ENCODE measurements at places on chromosomes 6 and 20. TPM values are rescaled to one million over a fixed set of nuclear protein-coding genes. Genes with fewer than 3 reads are reported as not detected.

LGSN gene
- not detected for total RNA-seq

SYNGAP1 gene
- total RNA-seq: 6.5 TPM

DNA sequence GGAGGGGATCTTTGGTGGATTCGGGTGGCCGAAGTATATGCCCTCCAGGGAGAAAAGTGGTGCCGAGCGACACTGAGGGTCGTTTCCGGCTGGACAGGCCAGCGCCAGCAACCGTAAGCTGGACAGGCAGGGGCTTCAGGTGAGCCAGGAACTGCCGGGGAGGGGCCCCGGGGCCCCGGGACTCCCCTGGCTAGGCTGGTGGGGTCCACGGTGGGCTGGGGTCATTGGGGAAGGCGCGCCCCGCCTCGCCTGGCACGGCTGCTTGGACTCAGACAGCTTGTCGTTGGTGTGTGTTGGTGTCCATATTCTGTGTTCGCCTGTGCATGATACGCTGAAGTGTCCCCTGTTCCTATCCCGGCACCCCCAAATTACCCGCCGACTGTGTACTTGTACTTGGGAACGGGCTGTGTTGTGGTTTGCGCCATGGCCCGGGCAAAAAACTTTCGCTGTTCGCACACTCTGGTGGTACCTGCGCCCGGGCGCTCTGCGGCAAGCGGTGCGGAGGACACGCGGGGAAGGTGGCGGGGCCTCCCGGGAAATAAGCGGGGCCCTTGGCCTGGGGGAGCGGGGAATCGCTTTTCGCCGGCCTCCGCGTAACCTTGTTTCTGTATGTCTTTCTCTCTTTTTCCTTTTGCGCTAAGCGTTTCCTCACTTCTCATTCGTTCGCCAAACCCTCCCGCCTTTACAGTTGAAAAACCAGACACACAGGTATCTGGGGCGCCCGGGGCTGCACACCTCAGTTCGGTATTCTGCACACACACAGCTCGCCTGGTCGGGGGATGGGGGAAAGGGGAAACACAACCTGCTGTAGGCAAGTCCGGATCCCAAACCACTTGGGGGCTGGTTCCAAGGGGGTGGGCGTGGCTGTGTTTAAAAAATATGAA is 3.2 kb downstream of the GNAS start:
- DNase-seq: no peak

GRCh38 chr6:29561606-29562181 is 2.2 kb upstream of the UBD start:
- DNase-seq: no peak

DNA sequence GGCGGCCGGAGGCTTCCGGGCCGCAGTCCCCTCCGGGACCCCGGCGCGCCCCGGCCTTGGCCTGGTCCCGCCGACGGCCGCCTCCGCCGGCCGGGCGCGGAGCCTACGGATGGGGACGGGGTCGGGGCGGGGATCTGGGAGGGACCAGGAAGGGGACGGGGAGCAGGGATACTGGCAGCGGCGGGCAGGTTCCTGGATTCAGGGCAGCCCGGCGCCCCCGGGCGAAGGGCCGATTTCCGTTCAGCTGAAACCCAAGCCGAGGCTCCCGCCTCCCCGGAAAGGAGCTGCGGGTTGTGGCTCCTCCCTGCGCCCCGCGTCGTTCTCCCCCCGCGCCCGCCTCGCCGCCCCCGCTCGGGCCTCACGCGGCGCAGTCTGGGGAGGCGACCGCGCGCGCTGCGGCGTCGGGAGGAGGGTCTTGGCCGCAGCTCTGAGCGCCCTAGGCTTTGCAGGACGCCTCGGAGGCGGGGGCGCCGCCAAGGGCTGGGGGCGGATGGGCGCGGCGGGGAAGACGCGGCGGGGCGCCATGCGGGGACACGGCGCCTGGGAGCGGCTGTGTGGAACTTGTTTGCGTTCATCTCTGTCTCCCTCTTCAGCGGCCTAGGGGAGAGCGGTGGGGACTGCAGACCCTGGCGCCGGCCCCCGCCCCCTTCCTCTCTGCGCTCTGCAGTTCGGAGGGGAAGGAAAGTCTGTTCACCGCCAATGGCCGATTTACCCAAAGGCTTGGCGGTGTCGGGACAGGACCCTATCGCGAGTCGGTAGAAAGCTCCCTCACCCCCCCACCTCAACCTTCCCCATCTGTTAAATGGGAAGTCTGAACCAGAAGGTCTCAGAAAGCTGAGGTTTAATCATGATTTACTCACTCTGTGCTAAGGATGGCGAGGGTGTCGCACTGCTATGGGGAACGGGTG is 22.7 kb upstream of the TMEM181 start:
- no peak for DNase-seq
